Caudate nucleus (tissue), 63 donors: ENCODE measurements at places on chromosomes 16 and 17.

- DNase-seq, result no peak
Measured at GRCh38 chr17:79046916-79047280, 22.9 kb downstream of the C1QTNF1 start.

DNA sequence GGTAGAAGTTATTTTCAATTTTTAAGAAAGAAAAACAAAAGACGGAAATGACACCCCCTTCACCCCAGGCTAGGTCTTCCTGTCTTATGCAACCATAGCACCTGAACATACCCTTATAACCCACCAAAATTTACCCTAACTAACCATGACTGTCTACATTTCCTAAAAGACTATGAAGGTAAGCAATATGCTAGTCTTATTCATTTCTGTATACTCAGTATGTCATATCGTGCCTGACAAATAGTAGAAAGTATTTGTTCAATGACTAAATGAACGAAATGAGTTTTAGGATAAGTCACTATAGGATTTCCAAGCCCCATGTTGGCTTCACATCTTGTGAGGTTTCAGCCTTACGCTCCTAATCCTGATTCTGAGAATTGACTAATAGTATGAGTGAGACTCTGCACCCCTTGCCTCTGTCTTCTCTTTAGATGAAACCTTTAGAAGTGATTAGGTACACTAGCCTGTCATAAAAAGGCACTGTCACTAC is 6.5 kb downstream of the ADAT1 start:
- no peak for DNase-seq

DNA sequence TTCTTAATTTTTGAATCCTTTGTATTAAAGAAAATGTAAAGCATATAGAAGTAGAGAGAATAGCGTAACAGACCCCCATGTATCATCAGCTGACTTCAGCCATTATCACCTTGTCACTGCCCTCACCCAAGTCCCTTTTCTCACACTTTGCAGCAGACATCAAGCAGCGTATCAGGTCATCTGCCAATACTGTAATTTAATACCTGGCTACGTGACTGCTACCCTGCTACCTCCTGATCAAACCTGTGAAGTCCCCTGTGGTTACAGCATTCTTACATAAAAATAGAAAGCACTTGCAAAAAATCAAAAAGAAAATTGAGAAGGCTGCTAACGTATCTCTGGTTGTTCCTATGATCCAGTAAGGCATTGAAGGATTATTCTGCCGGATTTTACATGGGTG is 96.4 kb downstream of the PLCG2 start:
- no peak for DNase-seq

DNA sequence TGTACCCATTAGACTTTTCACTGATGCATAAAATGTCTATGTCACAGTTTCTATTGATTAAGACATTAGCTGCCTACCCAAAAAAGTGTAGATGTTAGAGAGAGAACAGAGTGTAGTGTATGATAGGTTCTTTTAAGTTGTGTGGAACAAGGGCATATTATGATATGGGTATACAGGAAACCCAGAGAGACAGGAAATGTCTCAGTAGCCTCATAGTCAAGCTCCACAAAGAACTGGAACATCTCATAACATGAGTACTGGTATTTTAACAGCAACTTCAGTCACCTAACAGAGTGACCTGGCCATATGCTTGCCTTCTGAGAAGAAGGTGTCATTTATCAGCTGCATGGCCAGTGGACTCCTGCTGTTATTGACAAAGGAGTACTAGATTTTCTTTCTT is 128.1 kb downstream of the RGS9 start:
- no peak for DNase-seq

DNA sequence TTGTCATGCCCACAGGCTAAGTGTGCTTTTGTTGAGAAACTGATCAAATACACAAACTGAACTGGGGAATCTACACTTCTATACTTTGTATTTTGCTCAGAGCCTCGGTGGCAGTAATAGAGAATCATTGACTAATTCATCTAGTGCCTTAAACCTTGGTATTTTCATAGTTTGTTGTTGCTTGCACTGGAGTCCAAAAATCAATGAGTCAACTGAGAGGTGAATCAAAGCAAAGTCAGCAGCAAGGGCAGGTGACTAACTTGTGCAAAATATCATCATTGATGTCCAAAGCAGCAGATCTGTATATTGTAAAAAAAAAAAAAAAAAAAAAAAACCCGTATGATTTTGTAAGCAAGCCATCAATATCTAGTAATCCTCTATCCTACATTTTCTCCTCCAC is 296.4 kb downstream of the MAP2K6 start:
- no peak for DNase-seq
